ENCODE measurements at places on chromosomes 5 and 9. TPM values are rescaled to one million over a fixed set of nuclear protein-coding genes. Genes with fewer than 3 reads are reported as not detected.

DNA sequence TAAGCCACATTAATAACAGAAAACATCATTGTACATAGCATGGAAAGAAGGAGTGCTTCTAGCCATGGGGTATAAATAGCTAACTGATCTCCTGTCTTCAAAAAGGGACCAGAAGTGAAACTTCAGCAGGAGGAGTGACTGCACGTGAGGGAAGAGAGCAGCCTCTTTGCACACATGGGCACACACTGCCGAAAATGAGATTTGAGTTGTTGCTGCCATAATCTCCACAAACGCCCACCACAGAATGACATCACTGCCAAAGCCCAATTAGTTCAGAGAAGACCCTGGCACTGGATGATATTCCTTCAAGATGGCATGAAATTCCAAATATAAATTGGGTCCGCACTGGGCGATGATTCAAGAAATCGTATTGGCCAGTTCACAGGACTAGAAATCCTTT lies 238.9 kb upstream of the NR4A3 start:
- no peak for DNase-seq

DNA sequence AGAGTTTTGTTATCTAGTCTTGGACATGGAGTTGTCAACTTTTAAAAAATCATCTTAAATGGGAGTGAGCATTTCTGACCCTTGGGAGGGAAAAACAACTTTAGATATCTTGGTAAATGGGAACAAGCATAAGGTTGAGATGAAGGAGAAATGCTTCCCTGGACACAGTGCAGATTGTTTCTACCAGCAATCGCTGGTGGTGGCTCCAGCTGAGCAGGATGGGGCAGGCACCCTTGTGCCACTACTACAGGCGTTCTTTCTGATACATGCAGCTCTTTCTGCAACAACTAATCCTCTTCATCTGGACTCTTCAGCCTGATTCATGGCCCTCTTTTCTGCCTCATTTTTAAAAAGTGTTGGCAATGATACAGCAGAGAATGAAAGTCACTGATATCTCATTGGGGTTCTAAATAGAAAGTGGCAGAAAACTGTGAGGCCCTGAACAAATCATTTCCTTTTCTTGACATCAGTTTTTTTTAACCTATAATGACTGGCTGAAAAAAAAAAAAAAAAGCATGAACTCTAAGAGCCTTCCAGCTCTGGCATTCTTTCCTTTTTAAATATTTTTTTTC lies 409.4 kb upstream of the PTGER4 start:
- DNase-seq, result no peak

DBH gene
- not detected for total RNA-seq

DNA sequence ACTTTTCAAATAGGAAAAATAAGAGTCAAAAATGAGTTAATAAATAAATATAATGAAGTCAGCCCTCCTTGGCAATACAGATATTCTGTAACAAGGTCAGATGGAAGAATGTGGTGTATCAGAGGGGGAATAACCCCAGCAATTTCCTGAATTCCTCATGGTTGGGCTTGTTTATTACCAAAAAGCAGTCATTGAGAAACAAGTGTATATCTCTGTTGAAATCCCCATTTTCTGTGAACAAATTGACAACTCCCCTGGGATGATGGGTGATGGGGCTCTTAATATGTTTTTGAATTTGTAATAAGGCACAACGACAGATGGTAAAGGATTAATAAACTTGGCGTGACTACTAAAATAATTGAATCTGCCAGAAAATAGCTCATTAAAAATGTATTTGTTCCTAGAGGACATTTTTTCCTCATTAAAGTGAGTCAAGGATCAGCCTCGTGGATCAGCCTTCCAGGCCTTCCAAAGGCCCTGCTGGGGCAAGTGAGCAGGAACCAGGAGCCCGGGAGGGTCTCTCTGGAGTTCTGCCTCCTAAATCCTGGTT lies 34.2 kb downstream of the THBS4 start:
- DNase-seq, result no peak
